RPMI8226 (cell line): ENCODE measurements at places on chromosomes 2 and 18.

- no peak for DNase-seq
These were observed 1132.2 kb downstream of the DPP10 start for GRCh38 chr2:115574667-115575066.

- peak; percentile 9 for DNase-seq
These were observed 17.6 kb downstream of the CTNNA2 start for GRCh38 chr2:79530443-79530842.

GRCh38 chr2:28906376-28906775 is 11.9 kb downstream of the WDR43 start:
- no peak for DNase-seq

- no peak for DNase-seq
These were observed 178.2 kb downstream of the PLCL1 start for GRCh38 chr2:197982565-197982964.

DNA sequence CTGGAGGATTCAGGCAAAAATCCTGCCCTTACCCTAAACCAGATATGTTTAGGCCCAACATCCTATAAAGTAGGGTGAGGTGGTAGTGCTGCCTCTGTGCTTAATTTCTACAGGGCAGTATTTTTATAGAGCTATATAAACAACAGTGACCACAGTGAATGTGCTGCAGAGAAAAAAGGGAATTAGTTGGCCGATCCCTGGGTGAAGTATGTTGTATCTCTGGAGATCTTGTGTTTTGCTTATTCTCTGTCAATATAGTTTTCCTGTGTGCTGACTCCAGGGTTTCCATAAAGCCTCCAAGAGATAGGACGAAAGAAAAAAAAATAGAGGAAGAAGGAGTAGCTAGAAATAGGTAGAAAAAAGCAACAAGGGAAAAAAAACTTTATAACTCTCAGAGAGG is 88.9 kb upstream of the THOC1 start:
- DNase-seq: no peak

GRCh38 chr18:7856733-7857132 is 289.6 kb downstream of the PTPRM start:
- no peak for DNase-seq

GRCh38 chr2:145702305-145702704 is 1182.4 kb upstream of the ZEB2 start:
- no peak for DNase-seq

DNA sequence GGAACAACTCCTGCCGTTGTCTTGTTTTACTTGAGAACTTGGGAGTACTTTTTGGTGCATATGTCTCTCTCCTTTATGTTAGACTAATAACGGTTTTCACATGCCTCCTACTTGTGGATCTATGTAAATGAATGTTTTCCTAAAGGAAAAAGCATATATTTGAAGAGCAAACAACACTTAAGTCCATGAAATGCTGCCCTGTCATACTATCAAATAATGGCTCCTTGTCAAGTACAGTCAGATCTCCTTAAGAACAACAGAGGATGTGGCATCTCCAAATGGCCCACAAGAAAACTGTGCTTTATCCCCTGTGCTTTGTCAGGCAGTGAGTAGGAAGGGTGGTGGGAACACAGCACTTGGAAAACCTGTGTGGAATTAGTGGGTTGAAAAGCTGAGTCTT is 198.2 kb downstream of the PTGR3 start:
- no peak for DNase-seq

DNA sequence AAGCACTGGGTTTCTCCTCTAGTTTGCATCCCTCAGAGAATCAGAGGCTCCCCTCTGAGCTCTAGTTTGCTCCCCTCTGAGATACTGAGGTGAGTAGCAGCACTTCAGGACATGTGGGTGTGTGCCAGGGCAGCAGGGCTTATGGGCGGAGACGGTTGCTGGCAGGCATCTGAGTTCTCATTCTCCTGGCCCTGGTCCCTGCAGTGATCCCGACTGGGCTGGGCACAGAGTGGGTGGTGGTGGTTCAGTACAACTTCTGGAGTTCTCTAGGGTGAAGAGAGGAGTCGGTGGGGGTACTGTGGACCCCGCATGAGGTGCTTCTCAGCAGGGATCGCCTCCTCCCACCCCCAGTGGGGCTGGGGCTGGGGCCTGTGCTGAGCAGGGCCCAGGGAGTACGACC is 47.9 kb downstream of the BOLA3 start:
- no peak for DNase-seq

- DNase-seq: no peak
These were observed 111.0 kb upstream of the SALL3 start for GRCh38 chr18:78868330-78869316.

DNA sequence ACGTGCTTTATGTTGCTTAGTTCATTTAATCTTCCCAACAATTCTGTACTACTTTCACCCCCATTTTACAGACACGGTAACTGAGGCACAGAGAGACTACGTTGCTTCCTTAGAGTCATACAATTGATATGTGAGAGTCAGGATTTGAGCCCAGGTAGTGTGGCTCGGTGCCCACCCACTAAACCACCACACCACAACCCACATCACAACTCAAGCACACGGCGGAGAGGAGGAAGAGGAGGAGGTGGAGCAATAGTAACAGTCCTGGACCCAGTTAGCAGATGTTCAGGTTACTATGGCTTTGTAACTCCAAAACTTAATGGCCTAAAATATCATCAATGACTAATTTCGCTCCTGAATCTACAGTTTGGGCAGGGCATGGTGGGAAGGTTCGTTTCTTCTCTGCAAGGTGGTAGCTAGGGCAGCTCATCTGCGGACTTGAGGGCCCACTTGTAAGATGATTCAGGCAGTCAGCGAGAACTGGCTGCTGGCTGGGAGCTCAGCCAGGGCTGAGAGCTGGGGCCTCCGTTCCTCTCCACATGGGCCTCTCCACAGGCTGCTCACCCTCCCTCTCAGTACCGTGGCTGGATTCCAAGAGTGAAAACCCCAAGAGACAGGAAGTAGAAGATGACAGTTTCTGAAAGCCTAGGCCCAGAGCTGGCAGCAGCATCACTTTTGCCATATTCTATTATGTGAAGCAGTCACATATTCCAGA is 167.1 kb downstream of the ZFP36L2 start:
- peak; percentile 94 for DNase-seq

GRCh38 chr18:66616523-66616983 is 12.7 kb upstream of the CDH19 start:
- peak; percentile 27 for DNase-seq

GRCh38 chr18:35458677-35459441 is 38.9 kb downstream of the INO80C start:
- DNase-seq: no peak

- DNase-seq: peak; percentile 48
These were observed 914 bp upstream of the IWS1 start for GRCh38 chr2:127527001-127527804.

DNA sequence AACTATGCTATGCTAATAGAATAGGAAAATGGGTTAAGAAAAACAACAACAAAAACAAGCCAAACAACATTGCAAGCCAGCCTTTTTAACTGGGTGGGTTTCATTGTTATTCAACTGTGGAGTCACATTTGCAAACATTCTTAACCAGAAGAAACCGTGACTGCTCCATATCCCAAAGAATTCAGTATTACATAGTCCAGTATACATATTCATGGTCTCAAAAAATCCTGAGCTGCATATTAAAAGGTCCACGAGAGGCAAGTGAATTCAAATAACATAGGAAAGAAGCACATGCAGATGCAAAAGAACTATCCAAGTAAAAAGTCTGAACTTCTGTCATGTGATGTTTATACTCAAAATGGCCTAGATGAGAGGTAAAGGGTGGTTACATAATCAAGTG is 179.1 kb upstream of the ETAA1 start:
- DNase-seq: no peak
